ENCODE measurements at places on chromosomes 13 and 19. TPM values are rescaled to one million over a fixed set of nuclear protein-coding genes. Genes with fewer than 3 reads are reported as not detected.

- DNase-seq: no peak
These were observed 3.5 kb downstream of the RASA3 start for GRCh38 chr13:114128624-114129522.

Gene ABCA7
- total RNA-seq: 57.3 TPM

DNA sequence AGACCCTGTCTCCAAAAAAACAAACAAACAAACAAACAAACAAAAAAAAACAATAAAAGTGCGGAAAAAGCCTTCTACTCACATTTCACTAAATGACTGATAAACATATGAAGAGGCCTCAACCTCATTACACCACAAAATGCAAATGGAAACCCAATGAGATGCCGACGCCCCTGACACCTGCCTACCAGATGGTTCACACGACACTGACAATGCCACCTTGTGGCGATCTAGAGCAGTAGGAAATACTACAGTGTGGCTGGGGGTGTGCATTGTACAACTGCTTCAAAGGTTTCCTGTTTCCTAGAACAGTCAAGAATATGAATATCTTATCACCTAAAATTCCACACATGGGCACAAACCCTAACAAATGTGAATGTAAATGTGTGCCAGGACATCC is 14.0 kb downstream of the SCGB2B2 start:
- no peak for DNase-seq

GRCh38 chr13:64925727-64926126 is 2304.4 kb downstream of the PCDH9 start:
- no peak for DNase-seq

- DNase-seq: no peak
These were observed 9.0 kb downstream of the ABHD8 start for GRCh38 chr19:17294051-17294891.

Measured in progenitor cell of endocrine pancreas (in vitro differentiated cells).